ENCODE measurements at places on chromosomes 2 and 18. TPM values are rescaled to one million over a fixed set of nuclear protein-coding genes. Genes with fewer than 3 reads are reported as not detected.

The RAD51AP2 gene
- 0.14 TPM for polyA plus RNA-seq

The SERPINB2 gene
- polyA plus RNA-seq, result not detected

The DSG4 gene
- not detected for polyA plus RNA-seq

The SERPINB4 gene
- polyA plus RNA-seq, result not detected

The ST8SIA5 gene
- polyA plus RNA-seq, result 8.4 TPM

The PROM2 gene
- 0.79 TPM for polyA plus RNA-seq

The VWA3B gene
- 0.23 TPM for polyA plus RNA-seq

The GPR35 gene
- polyA plus RNA-seq, result 0.84 TPM

The ATP6V1C2 gene
- 0.52 TPM for polyA plus RNA-seq

The FBXO41 gene
- 1.8 TPM for polyA plus RNA-seq

The STAT4 gene
- polyA plus RNA-seq, result 13.0 TPM

The ANKRD62 gene
- polyA plus RNA-seq, result not detected

The GAD1 gene
- polyA plus RNA-seq, result 0.02 TPM

The AGPS gene
- polyA plus RNA-seq, result 4.7 TPM

The FHOD3 gene
- polyA plus RNA-seq, result 118 TPM

The TNFAIP6 gene
- polyA plus RNA-seq, result 3.1 TPM

DNA sequence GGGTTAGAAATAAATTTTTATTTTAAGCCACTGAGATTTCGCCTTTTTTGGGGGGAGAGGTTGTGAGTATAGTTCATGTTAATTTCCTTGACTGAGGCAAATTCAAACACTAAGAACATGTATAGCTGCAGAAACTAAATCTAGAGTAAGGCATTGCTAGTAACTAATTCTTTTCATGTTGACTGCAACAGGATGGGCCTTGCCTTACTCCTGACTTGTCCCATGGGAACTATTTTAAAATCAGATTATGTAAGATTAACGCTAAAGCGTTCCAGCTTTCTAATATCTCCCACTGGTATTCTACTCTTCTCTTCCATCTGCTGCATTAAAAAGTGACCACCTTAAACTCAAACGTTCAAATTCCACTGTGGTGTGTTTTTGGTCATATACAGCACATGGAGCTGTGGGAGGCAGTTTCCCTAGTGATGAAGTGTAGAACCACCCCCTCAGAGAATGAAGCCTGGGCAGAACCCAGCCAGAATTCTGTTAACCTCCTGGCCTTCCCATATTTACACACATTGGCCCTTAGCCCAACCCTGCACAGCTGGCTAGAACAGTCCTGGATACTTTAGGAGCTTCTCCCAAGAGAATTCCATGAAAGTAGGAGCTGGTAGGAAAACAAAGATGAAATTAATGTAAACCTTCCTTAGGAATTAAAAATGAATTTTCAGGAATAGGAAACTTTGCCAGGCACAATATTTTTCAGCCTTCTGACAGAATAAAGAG, 687.8 kb downstream of the SLC4A3 start:
- no peak for DNase-seq

DNA sequence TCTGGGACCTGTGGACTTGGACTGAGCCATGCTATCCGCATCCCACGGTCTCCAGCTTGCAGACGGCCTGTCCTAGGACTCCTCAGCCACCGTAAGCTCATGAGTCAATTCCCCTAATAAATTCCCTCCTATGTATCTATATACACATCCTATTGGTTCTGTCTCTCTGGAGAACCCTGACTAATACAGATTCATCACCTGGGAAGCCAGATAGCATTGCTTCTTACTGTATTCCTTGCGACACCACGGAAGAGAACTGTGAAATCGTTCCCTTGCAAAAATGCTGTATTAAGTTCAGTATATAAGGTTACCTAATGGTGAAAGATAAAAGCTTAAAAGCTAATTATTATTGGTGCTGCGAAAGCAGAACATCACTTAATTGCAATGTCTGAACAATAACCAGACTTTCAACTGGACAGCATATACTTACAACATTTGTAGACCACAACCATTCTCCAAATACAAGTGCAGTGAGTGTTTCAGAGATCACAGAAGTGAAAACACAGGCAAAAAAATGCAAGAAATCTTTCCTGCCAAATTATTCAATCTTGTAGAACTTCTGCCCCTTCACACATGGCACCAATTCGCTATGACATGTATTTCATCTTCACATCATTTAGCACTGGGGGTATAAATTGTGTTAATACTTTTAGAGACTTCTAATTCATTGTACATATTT, 352.9 kb downstream of the TXNL1 start:
- DNase-seq, result no peak

- no peak for DNase-seq
These were observed 124.7 kb downstream of the PPP1R1C start for GRCh38 chr2:182110347-182110746.

DNA sequence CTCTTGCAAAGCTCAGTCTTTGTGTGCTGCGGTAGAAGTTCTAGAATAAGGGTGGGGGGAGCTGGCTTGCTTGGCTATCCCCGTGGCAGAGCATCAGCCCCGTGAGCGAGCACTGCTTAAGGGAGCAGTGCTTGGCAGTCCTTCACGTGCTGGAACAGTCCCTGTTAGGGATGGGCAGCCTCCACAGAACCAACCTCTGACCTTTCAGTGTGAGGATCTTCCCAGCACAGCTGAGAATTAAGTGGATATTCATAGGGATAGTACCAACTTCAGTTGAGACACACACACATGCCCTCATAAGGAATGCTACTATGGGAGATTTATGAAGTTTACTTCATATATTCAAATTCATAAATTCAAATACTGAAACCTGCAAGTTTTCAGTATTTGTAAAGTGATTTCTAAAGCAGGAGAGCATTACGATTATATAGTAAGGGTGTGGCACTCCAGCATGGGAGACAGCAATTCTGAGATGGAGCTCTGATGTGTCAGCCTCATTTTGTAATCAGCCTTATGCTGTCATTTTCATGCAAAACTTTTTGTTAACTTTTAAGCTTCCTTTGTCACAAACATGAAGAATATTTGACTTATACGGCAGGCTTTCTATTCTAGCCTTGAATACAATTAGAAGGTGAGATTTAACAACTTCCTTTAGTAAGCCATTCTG, 39.5 kb downstream of the ATP9B start:
- DNase-seq, result no peak

DNA sequence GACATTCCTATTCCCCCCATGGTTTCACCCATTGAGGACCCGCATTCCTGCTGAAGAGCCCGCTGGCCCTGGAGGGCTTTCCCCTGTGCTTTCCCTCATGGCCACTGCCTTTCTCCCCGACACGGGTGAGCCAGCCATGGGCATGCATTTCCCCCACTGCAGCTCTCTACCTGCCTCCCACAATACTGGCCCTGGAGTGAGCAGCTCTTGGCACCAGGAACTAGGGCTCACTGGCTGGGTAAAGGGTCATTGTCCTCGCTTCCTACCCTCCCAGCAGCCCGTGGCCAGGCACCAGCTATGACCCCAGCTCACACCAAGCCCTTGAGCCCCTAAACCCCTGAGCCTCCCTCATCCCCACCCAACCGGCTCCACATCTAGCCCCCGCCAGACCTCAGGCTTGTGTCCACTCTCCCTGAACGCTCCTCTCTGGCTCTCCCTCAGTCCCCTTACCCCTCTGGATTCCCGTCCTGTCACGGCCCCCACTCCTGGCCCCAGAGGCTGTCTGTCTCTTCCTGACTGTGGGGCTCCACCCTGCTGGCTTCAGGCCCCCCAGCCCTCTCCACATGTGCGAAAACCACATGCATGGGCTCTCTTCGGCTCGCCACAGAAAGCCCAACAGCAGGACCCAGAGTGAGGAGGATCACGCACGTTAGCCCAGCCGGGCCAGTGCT, 199.8 kb downstream of the ZFP36L2 start:
- peak; percentile 72 for DNase-seq

DNA sequence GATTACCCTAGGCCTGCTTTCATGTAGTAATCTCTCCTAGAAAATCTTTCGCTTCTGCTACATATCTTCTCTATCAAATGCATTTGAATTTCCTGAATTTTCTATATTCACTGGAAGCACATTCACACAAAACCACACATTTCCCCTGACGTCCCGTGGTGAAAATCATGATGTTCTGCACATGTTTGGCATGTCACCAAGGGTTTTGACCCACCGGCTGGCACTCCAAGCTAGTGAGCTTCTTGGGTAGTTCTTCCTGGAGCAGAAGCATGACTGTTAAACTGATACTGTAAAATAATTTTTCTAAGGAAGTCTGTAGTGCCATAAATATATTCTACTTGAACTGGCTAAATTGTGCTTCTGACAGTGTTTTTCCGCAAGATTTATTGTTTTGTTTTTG, 510.1 kb upstream of the SLC8A1 start:
- no peak for DNase-seq

GRCh38 chr2:146661473-146662096, 1183.2 kb upstream of the ACVR2A start:
- no peak for DNase-seq

GRCh38 chr18:55064760-55065159, 105.5 kb upstream of the CCDC68 start:
- no peak for DNase-seq

GRCh38 chr2:190530248-190530900, 4.1 kb downstream of the NEMP2 start:
- DNase-seq, result no peak

DNA sequence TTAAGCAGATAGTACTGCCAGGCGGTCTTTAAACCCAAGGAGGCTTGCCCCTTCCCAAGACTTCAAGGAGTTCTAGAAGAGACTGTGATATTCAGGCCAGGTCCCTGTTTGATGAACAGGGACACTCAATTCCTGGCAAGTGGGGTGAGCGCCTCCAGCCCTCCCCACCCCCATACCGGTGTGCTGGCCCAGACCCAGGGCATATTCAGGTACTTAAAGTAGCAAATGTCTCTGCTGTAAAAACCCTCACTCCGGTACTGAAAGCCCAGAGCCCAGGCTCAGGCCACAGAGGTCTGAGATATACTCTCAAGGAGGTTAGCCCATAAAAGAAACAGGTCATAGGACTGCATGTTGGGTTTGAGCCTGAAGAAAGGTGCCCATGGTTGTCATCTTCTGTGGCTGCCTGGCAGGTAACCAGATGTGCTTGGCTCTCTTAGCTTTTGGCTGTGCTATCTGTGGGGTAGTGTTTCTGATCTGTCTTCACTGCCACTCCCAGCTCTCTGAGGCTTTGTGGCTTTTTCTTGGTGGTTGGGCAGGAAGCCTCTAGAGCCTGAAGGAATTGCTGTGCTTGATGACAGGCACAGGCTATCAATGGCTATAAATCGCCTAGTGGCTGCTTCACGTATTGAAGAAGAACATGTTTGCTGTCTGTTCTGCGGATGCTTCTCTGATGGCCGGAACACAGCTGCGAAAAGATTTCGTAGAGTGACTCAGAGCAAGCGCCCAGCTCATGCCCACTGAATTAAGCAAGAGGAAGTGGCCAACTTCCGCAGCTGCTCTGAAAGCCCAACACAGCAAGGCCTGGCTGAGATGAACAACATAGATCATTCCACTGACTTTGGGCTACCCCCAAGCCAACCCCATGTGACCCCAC, 63.3 kb upstream of the ALPP start:
- DNase-seq, result peak; percentile 75

DNA sequence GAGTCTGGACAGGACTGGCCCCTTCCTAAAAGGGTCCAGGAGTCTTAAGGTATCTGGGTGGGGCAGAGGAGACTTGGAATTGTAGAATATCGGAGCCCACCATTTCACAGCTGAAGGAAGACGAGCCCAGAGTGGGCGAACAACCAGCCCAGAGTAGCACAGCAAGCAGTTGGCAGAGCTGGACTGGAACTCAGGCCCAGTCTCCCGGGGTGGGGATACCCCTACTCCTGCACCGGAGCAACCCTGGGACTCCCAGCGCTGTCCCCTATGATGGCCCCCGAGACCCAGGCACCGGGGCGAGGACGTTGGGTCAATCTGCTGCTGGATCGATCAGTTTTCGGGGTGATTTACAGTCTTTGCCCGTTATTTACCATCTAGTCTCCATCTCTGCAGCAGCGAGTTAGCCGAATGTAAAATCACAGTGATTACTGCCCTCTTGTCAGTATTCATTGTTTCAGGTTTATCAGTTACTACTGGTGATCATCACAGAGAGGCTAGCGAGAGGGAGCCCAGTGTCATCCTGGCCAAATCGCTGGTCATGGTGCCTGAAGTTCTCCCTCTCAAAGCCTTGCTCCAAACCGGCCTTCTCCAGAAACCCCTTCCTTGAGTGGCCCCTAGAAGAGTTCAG, 75.3 kb downstream of the SMAD7 start:
- no peak for DNase-seq

GRCh38 chr18:54828281-54828881, at the start of gene RAB27B:
TSS of gene RAB27B (plus strand) at chr18:54828477. CDS start at chr18:54877586, 49,109 bp downstream.
- DNase-seq, result peak; percentile 75

- no peak for DNase-seq
These were observed 27.2 kb downstream of the CDKL4 start for GRCh38 chr2:39216346-39217191.

- no peak for DNase-seq
These were observed 249.7 kb upstream of the NCKAP5 start for GRCh38 chr2:133817680-133818566.

DNA sequence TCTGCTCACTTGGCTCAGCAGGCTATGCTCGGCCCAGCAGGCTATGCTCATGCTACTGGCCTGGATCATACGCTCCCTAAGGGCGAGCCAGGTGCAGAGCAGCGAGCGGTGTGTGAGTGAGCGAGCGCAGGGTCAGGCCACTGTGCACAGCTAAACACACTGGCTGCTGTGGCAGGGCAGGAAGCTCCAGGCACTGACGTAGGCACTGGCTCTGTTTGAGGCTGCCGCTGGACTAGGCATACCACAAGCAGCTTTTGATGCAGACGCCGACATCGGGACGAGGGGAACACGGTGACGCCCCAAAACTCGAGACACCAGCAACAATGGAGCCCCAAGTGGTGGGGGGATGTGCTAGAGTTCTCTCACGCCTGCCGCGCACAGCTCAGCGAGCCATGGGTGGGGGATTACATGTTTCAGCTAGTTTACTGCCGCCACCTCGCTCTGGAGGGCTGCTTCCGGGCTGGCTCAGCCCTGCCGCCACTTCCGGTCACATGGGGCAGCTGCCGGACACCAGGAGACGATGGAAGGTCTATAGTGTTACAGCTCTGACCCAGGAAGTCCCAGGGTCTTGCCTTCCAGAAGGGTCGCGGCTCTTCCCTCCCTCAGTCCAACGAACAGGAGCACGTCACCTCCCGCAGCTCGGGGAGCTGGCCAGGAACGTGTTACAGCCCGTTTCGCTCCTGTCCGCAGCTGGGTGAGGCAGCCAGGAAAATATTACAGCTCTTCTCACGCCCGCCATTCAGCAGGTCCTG, 1176.9 kb upstream of the LRRTM1 start:
- peak; percentile 26 for DNase-seq

- DNase-seq, result no peak
These were observed 42.5 kb upstream of the BCL11A start for GRCh38 chr2:60595953-60596352.

- no peak for DNase-seq
These were observed 120.6 kb downstream of the PLB1 start for GRCh38 chr2:28616396-28616999.

DNA sequence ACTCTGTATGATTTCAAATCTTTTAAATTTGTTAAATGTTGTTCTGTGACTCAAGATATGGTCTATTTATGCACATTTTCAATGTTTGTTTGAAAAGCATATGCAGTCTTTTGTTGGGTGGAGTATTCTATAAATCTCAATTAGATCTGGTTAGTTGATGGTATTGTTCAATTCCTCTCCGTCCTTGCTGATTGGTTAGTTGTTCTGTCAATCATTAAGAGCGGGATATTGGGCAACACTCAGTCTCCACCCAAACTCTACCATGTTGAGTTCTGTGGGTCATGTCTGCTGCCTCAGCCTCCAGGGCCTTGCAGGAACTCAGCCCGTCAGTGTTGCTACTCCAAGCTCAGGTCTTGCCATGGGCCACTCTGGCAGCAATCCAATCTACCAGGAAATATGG, 118.9 kb downstream of the VWA3B start:
- DNase-seq, result no peak

All from right cardiac atrium (tissue), 5 donors.